ENCODE measurements at places on chromosomes 4 and X.

- DNase-seq: no peak
Observed at GRCh38 chr4:151960449-151961230, 199.8 kb upstream of the GATB start.

DNA sequence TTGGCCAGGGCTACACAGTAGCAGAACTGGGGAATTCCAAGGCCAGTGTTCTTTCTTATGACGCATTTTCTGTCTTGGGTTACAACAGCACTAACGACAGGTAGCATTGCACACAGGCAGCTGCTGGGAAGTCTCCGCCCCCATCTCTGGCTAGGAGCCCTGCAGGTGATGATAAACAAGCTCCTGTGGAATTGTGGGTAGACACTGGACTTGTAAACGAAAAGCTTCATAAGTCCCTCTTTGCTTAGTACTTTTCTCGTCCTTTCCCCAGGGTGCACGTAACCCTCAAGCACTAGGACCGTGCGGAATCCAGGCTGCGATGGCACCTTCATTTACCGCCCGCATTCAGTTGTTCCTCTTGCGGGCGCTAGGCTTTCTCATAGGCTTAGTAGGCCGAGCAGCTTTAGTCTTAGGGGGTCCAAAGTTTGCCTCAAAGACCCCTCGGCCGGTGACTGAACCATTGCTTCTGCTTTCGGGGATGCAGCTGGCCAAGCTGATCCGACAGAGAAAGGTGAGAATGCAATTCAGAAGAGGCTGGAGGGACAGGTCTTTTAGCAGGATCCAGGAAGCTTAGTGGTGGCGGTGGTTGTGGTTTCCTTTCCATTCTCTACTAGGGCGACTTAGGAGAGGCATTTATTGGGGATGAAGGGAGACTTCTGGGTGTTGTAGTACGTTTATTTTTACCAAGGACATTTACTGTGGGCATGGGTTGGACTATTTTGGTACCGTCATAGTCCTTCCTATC is at the start of gene FAAH2:
Gene FAAH2 (plus strand): TSS at position 200 of the 745 bp plus-strand sequence. CDS start 120 bp downstream, at position 320.
- DNase-seq: no peak

- no peak for DNase-seq
Observed at GRCh38 chr4:6420036-6420435, 52.4 kb downstream of the PPP2R2C start.

GRCh38 chr4:27974339-27974738 is 1113.7 kb downstream of the STIM2 start:
- no peak for DNase-seq

DNA sequence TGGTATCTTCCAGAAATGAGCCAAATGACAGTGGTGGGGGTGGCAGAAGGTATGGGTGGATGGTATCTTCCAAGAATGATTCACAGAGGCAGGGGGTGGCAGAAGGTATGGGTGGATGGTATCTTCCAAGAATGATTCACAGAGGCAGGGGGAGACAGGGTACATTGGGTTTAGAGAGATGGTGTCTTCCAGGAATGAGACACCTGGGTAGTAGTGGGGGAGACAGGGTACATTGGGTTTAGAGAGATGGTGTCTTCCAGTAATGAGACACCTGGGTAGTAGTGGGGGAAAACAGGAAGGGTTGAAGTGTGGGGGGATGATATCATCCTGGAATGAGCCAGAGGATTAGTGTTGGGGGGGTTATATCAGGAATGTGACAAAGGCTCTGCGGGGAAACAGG is 62.0 kb downstream of the MAOA start:
- DNase-seq: no peak

- DNase-seq: no peak
Observed at GRCh38 chrX:134013092-134013497, 27.7 kb upstream of the GPC3 start.

DNA sequence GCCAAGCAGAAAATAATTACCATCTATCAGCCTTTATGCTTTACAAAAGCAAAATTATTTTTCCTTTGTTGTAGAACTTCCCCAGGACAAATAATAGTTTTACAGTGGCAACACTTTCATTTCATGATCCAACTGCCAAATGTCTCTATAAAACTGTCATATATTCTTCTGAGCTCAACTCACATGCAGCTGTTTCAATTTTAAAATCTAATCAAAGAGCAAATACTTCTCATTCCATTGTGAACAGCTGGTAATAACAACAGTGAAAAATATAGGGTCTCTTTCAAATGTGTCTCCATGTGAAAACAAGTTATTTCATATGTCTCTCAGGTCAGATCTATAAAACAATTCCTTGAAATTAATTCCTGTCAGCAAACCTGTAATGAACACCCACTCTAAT is 270.6 kb upstream of the SLC7A11 start:
- DNase-seq: no peak

GRCh38 chrX:46279925-46280313 is 265.3 kb downstream of the ZNF674 start:
- DNase-seq: no peak

GRCh38 chrX:19554786-19555185 is 39.5 kb upstream of the MAP3K15 start:
- no peak for DNase-seq

GRCh38 chrX:10603612-10604011 is 16.8 kb downstream of the MID1 start:
- DNase-seq: no peak

GRCh38 chr4:133146574-133147241 is 2.4 kb upstream of the PCDH10 start:
- no peak for DNase-seq

DNA sequence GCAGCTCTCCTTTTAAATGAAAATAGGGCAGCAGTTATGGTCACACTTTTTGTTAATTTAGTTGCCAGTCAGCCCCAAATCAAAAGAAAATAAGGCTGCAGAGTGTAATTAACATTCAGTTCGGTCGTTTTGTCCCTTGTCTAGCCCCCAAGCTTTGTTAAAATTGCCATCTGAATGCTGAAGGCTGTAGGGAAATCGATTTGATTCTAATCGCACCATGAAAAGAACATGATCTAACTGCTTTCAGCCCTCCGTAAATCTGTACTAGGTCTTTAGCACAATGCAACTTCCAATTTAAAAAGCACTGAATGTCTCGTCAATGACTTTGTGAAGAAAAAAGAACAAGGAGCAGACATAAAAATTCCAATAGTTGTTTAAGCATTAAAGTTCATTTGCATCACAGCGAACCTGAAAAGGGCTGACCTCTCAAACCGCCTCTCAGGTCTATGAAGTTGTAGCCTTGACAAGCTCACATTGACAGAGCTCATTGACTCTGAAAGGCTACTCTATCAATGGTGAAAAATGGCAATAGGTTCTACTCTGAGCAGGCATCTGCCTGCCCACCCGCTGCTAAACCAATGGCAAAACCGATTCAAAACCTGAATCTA is 48.9 kb downstream of the CHIC2 start:
- DNase-seq: no peak

DNA sequence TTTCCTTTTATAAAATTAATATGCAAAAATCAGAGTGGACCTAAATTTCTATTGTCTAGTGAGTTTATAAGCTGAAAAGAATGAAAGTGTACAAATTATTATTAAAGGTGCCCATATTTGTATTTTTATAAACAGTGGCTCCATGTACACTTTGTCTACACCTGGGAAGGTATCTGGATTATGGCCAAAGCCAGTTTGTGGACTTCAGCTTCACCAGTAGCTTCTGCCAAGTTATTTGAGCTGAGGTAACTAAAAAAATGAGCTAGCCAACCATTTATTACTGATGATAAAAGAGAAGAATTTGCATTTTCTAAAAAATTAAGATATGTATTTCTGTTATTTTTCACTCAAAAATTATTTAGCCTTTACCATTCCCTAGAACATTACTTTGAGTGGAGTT is 32.3 kb upstream of the LRAT start:
- DNase-seq: no peak

All from hematopoietic multipotent progenitor cell treated with erythropoietin and hydrocortisone succinate and interleukin-3 and kit ligand, for 17 days (in vitro differentiated cells).